ENCODE measurements at places on chromosomes 11 and 22.

DNA sequence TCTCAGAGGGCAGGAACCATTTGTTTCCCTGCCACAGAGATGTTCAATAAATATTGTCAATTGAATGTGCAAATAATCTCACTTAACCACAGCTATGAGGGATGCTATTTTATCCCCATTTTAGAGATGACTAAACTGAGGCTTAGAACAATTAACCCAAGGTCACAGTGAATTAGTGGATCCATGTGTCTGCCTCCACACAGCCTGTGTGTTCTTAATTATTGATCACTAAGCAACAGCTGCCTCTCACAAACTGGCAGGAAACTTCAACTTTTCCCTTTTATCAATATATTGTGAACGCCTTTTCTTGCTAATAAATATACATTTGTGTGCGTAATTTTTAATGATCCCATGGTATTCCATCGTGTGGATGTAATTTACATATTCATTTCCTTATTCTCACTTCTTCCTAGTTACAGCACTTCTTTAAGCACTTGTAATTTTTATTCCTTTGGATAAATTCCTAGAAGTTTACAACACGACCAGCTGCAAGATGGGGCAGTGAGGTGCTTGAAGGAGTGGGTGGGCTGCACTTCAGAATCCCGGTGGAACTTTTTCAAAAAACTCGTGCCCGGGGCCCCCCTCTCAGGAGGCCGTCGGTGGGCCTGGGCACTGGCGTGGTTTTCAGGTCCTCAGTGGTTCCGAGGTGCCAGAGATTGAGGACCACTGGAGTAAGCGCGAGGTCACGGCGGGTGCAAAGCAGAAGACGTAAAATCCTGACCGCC lies 915 bp upstream of the SREBF2 start:
- peak; percentile 21 for DNase-seq

GRCh38 chr22:45455621-45456020 lies 42.1 kb downstream of the RIBC2 start:
- no peak for DNase-seq

GRCh38 chr22:21571679-21572078 lies 4.2 kb downstream of the UBE2L3 start:
- DNase-seq, result no peak

DNA sequence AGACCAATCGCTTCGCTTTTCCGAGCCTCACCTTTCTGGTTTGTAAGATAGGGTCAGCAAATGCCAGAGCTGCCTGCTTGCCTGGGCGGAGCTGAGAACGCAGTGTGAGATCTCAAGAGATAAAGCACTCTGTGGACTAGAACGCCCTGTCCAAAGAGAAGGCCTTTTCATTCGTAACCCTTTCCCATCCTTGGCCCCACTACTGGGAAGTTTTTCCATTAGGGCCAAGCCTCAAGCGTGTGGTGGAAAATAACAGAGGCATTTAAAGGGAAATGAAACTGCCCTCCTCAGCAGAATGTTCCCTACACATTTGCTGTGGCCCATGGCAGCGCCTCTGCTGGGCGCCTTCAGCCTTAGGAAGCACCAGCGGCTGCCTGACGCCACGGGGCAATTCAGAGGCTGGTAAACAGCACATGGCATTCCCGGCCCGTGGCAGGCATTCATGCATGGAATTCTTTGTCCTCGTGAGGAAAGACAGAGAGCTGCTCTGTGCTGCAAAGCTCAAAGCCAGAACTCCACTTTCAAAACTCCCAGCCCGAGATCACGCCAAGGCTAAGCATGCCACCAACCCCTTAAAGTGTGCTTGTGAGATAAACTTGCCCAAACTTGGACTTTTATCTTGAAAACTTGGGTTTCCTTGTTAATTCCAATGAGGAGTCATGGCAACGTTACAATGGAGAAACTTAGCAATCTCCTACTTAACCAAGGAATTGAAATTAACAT lies 38.1 kb downstream of the AHNAK start:
- no peak for DNase-seq

- no peak for DNase-seq
Observed at GRCh38 chr11:1044160-1044559, 7.6 kb upstream of the MUC6 start.

GRCh38 chr11:43694477-43694876 lies 13.9 kb downstream of the HSD17B12 start:
- DNase-seq, result no peak

GRCh38 chr11:130204703-130205095 lies 45.1 kb downstream of the ST14 start:
- DNase-seq, result no peak

DNA sequence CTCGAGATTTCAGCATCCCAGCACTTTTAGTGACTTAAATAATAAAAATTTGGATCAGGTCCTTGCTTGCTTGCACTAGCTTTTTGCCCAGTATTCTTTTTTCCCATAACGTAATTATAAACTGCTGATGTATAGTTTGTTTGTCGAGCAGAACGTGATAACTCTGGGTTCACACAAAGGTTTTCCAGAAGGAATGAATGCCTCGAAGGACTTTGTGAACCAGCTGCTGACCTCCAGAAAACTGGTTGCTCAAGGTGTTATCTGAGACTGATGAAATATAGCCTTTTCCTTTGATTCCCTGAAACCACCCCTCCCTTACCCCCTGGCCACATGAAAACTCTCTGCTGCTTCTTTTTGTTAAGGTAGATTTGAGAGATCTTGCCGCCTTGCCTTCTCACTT lies 229.1 kb upstream of the CARD18 start:
- DNase-seq, result no peak

- DNase-seq, result no peak
Observed at GRCh38 chr11:3802011-3802790, 4.8 kb upstream of the NUP98 start.

DNA sequence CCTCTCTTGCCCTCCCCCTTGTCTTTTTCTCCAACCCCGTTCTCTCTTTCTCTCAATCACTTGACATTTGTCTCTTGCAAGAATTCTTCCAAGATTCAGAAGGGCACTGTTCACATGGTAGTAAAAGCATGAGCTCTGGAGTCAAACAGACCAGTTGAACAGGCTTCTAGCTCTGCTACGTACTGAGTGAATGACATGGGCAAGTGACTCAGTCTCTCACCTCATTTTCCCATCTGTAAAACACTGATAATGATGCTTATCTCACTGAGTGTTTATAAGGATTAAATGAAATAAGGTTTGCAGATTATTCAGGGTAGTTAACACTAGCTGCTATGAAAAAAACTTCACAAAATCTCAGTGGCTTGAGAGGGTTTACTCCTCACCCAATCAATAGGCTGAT lies 5.9 kb upstream of the IL10RA start:
- no peak for DNase-seq

DNA sequence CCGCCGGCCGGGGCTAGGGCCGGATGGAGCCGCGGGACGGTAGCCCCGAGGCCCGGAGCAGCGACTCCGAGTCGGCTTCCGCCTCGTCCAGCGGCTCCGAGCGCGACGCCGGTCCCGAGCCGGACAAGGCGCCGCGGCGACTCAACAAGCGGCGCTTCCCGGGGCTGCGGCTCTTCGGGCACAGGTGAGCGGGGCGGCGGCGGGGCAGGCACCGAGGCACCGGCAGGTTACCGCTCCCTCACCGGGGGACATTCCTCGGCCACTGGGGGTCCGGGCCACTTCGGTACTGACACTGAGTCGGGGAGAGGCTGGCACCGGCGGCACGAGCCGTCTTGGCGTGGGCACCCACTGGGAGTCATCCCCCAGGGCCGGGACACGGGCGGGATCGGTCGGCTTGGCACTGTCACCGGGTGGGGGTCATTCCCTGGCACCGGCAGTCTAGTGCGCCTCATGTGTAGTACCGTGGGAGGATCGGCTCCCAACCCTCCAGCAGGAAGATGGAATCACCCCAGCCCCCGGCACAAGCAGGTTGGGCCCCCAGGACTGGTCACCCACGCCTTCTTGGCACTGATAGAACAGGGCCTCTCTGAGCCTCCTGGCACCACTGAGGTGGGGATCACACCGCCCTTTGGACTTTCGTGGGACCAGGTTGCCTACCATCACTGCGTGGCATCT lies 511 bp downstream of the DGKZ start:
- DNase-seq, result no peak
